ENCODE measurements at places on chromosomes 4 and X.

- DNase-seq, result no peak
Measured at GRCh38 chrX:11261260-11261659, 32.0 kb upstream of the AMELX start.

GRCh38 chr4:46945062-46945461 is 36.0 kb upstream of the COX7B2 start:
- DNase-seq, result no peak

DNA sequence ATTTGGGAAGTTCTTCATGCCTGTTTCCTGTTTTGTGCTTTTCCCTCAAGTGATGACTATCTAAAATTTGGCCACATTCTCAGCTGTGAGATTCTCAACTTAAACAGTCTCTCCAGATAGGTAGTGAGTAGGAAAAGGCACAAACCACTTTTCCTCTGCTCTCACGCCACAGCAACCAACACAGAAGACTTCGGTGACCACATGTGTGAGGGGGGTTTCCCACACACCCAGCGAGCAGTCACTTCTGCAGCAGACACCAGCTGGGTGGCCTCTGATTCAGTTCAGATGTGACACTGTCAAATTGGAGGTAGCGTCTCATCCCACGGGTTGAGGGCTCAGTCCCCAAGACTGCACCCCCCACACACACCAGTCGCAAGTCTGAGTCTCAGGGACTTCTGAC is 25.1 kb upstream of the CLDN34 start:
- DNase-seq, result no peak

DNA sequence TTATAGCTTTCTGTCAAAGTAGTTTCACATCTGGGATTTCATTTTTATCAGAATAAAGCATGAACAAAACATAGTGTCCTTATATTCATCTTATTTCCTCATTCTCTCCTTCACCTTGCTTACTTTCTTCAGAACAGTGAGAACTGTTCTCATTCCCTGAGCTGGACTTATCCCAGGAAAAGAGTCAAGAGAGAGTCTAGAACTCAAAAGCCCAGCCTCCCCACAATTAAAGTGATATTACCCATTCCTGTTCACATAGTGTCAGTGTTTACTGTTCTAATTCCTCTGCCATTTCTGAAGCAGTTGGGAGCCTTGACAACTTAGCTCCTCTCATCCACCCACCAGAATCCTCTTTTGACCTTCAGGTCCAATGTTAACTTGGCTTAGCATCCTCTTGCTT is 42.9 kb downstream of the RASSF6 start:
- DNase-seq, result no peak

DNA sequence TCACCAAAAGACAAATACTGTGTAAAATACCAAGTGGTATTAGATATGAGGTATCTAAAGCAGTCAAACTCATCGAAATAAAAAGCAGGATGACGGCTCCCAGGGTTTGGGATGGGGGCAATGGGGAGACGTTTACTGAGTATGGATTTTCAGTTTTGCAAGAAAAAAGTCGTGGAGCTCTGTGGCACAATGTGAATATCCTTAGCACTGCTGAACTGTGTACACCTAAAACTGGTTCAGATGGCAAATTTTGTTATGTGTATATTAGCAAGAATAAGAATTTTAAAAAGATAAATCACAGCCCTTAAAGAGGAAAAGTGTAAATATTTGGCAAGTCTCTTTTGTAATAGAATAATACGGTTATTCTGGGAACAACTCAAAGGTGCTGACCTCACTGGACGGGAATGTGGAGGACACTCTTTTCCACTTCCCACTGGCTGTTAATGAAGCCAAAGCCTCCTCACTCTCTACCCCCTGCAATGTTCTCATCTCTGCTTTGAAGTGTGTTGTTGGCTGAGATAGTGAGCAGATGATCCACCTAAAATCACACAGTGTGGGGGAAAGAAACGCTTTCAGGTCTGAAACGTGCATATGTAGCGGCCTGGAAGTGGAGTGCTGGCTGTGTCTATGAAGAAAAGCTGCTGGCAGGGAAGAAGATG is 49.2 kb downstream of the SEL1L3 start:
- DNase-seq, result no peak

DNA sequence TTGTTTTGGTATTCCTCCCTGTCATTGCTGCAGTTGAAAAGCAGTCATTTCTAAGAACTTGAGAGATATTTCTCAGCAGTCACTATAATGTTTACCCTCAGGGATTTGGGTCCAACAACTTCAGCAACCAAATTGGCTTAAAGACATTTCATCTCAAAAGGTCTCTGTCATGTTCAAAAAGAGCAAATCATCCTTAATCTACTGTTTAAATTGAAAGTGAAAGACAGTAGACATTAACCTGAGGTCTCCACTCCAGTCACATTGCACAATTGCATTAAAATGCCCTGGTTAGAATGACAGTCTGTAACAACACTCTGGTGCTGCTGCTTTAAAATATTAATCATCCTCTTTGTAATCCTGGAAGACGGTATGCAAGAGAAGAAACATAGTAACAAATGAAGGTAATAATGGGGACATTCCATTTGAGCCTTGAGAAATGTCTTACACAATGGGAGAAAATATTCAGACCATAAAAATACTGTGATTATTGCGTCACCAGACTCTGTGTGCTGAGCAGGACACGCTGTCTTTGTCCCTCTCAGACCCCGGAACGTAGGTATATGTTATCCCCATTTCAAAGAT is 90.2 kb upstream of the UNC5C start:
- no peak for DNase-seq

- no peak for DNase-seq
Measured at GRCh38 chr4:142378179-142378578, 467.9 kb downstream of the INPP4B start.

Data from right hindlimb (tissue), 1 donor.